ENCODE measurements at places on chromosomes 7 and 10.

DNA sequence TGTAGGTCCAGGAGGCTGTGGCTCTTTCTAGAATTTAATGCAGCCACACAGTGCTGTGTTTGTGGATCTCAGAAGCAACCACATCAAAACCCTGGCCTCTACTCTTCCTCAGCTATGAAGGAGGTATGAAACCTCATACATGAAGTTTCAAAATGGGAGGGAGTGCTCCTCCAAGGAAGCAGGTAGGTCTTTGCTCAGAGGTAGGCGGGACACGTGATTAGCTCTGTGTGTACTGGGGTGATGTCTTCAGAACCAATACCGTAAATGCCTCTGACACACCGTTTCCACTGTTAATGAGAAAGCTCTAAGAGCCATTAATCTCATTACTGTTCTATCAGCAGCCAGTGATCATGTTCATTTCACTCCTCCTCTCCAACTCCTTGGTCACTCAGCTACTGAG lies 126.1 kb downstream of the PLXNA4 start:
- no peak for DNase-seq

DNA sequence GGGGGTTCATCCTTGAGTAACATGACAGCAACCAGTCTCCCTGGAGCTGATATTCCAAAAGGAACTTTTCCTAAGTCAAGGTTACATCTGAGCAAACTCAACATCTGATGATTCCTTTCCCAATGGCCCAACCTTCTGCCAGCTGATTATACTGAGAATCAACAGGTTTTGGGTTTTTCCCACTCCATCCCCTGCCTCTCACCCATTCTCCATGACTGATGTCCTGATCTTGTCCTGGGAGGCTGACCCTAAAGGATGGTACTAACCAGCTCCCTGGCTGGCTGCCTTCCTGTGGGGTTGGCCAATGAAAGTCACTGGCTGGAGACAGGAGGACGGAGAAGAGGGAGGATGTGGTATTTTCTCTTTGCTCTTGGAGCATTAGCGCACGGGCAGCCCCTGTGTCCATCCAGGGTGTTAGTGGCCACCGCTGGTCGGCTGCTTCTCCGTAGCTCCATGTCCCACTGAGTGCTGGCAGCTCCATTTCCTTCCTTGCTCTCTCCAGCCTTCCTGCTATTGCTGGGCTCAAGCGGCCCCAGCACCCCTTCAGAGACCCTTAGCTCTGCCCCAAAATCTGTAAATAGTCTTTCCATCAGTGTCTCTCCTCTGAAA lies 306.2 kb upstream of the PITRM1 start:
- DNase-seq: no peak

DNA sequence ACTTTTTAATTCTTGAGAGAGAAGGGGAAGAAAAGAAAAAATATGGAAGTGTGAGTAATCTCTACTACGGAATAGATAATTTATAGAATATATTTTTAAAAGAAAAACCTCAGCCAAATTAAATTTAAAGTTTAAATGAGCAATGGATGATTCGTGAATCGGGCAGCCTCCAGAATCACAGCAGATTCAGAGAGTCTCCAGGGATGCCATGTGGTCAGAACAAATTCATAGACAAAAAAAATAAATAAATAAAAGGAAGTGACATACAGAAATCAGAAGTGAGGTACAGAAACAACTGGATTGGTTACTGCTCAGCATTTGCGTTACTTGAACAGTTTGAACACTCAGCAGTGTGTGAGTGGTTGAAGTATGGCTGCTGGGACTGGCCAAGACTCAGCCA lies 53.0 kb downstream of the PHYHIPL start:
- DNase-seq: no peak

DNA sequence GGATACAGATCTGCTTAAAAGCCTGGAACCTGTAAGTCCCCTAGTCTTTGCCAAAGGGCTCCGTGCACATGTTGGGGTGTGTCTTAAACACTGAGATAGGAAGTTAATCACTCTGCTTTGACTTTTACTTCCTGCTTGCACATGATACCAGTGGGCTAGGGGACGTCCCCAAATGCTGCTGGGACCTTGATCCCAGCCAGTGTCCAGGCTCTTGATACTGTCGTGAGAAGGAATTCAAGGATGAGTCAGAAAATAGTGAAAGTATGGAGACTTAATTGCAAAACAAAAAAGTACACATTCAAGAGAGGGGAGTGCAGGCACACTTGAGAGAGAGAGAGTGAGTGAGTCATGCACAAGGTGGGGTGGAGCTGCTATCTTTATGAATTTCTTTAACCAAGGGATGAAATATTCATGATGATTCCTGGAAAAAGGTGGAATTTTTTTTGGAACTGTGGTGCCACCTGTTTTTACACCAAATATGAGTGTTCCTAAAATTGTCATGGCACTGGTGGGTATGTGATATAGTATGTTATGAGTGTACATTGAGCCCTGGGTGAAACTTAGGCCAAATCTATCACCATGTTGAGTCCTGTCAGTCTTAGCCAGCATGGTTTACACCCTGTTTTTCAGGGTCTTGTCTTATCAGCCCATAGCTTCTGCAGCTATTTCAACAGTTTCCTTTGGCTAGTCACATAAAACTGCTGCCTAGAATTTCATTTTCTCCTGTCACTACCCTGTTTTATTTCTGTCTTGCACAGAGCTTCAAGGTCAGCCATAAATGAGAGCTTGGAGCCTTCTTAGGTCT lies 88.3 kb upstream of the CYP26C1 start:
- no peak for DNase-seq

- DNase-seq: no peak
These were observed at the start of gene ST8SIA6 for GRCh38 chr10:17454161-17455014. ST8SIA6 (minus strand) TSS chr10:17454595; CDS start chr10:17454255, 340 bp downstream.

DNA sequence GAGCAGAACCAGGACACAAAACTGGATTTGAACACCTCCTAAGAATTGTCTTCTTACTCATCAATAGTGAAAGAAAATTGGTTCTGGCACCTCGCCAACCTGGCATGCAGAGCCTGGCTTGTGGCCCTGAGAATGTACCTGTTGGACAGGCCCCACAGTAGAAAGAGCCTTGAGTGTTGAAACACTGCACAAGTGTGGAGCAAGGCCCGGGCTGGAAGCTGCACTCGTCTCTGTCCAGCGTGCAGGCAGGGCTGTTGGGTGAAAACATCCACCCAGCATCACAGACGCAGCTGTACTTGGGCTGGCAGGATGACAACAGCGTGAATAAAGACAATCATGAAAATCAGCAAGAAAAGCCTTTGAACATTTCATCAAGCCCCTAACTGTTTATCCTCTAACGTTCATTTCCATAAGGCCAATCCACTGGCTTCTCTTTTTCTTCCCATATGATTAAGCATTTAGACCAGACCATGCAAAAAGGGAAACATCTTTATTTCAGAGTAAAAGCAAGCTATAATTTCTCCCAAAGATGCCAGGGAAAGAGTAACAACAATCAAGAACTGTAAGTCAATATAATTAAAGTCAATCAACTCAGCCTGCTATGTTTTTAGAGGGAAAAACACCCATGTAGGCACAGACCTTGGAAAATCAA lies 15.6 kb downstream of the CUBN start:
- no peak for DNase-seq

GRCh38 chr10:68900427-68901104 lies 549 bp upstream of the DDX50 start:
- no peak for DNase-seq

DNA sequence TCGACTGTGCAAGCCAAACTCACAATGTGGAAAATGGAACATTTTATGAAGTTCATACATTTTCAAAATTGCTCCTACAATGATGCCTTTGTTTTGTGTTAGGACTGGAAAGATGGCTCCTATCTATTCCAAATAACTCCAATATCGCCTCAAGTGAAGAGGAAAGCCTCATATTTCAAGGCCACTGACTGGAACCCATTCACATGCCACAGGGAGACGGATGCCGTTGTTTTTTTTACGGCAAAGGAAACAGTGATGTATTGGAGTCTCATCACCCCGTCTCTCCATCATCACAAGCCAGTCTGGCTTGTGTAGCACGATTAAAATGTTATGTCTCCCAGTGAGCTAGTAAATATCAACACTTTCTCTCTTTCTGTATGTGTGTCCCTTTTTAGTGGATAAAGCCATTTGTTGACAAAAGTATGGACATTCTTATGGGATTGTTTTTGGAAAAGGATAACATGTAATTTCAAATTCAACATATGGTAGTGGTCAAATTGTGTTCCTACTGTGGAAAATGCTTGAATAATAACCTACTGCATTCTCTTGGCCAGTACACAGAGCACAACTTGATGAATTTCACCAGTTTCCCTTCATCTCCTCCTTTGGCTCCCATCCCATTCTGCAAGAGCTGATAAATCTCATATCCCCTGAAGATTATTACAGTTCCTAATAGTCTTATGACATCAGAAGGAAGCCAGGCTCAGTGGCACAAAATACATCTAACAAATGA lies 109.5 kb upstream of the PITRM1 start:
- DNase-seq: no peak

GRCh38 chr10:94602729-94603515 lies 57.3 kb downstream of the HELLS start:
- DNase-seq: no peak

DNA sequence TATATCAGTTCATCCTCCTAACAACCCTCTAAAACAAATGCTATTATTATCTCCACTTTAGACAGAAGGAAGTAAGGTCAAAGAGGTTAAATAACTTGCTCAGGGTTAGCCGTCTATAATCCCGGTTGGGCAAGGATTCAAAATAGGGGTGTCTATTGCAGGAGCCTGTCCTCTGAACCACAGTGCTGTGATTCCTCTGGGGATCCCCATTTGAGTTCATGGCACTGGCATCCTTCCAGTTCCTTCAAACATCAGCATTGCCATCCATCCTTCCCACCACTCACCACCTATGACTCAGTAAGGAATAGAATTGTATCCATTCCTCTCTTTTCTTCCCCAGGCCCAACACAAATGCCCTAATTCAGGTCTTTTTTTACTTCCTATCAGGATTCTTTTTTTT lies 25.6 kb downstream of the HPS6 start:
- no peak for DNase-seq

GRCh38 chr10:114682121-114682520 lies 24.0 kb upstream of the ABLIM1 start:
- DNase-seq: no peak

DNA sequence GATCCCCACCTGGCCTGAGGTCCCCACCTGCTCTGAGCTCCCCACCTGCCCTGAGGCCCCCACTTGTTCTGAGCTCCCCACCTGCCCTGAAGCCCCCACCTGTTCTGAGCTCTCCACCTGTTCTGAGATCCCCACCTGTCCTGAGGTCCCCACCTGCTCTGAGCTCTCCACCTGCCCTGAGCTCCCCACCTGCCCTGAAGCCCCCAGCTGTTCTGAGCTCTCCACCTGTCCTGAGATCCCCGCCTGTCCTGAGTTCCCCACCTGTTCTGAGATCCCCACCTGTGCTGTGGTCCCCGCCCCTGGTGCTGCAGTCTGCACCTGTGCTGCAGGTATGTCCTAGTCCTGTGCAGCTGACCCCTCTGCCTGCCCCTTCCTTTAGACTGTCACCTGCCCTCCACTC lies 561.6 kb downstream of the TCERG1L start:
- DNase-seq: no peak

DNA sequence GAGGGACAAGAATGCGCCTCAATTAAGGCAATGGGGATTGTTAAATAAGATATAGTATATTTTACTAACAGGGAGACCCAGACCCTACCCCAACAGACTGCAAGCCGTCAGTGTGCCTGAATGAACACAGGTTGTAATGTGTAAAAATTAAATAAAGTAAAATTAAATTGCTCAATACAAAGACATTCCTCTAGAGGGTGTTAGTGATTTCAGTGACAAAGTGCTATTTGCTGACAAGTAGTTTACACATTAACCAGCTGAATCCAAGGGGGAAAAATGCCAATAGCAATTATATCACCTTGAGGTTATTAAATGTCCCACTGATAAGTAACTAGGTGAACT lies 110.5 kb downstream of the EBF3 start:
- DNase-seq: no peak

DNA sequence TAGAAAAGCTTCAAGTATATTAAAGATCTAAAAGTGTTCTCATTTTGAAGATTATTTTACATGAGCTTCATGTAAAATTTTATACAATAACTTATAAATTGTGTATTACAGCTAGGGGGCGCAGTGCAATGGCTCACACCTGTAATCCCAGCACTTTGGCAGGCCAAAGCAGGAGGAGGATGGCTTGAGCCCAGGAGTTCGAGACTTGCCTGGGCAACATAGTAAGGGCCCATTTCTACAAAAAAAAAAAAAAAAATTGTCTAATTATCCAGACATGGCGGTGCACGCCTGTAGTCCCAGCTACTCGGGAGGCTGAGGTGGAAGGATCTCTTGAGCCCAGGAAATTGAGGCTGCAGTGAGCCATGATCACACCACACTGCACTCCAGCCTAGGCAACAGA lies 16.6 kb downstream of the ACBD5 start:
- DNase-seq: no peak

DNA sequence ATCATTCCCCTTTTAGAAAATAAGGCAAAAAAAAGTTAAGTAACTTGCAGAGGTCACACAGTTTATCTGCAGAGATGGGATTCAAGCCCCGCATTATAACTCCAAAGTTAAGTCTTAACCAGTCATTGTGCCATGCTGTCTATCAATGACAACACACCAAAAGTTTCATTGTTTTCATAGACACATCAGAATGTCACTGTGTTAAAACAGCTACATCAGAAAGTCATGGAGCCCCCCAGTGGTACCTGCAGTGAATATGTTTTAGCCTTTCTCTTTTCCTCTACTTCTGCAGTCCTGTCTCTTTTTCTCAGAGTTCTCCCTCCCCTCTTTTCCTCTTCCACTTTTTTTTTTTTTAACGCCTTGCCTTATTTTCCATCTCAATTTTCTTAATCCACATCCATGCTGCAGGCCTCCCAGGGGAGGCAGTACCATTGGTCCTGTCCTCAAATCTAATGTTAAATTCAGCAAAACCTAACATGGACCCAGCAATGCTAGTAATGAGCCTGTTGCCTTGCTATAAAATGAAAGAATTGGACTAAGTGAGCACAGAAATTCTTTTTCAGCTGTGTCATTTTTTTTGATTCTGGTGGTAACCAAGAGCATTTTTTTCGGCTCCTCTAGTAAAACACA lies 3.8 kb upstream of the NRCAM start:
- no peak for DNase-seq

- DNase-seq: no peak
These were observed 135.2 kb downstream of the CUX1 start for GRCh38 chr7:101952355-101953247.

GRCh38 chr7:65475040-65475726 lies 101.5 kb downstream of the ZNF92 start:
- DNase-seq: no peak

DNA sequence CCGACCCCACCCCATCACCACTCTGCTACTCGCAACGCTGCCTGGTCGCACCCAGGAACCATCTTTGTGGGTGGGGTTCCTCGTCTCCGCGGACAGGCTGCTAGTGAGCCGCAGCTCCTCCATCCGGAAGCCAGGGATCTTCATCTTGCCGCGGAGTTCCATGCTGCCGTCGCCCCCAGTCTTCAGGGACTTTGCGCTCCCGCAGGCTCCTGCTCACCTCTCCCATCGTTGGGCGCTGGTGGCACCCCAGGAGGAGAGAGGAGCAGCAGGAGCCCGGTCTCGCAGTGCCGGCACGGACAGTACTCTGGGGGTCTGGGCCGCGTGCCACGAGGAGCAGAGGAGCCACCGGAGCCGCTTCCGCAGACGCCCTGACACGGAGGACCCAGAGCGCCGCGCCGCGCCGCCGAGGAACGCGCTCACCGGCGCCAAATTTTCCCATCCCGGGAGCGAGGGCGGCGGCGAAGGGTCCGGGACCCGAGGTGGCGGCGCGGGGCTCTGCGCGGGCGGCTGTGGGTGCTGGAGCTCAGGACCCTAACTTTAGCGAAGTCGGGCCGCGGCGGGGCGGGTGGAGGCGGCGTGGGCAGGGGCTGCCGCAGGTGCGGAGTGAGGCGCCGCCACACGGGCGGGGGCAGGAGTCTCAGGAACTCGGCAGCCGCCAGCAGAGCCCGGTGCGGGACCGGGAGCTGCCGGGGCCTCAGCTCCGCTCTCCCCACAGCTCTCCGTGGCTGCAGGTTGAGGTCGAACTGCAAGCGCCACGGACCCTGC lies 750.1 kb upstream of the SORCS1 start:
- no peak for DNase-seq

All from esophagus squamous epithelium (tissue), 5 donors.